ENCODE measurements at places on chromosomes 5 and 9.

DNA sequence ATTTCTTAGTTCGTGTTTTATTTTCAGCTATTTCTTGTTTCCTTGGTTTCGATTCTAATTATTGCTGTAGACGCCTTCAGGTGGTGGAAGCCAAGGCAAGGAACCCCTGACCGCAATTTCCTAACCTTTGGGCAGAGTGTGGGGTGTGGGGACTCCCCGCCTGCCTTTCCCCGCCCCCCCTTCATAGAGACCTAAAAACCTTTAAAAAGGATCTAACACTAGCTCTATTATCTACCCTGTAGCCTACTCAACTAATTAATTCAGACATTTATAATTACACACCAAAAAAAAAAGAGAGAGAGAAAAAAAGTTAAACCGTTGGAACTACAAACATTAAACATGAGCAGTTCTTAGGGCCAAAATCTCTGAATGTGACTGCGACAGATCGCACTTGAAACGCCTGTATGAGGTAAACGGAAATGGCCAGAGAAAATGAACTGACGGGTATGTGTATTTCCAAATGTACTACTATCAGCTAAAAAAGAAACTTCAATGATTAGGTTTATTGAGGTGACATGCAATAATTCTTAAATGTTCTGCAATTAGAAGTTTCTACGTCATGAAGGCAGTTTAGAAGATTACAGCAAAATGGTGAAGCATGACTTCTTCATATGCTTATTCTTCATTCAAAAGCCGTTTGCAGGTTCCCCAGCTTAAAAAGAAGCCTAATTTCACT, 19.0 kb upstream of the FER start:
- no peak for DNase-seq

DNA sequence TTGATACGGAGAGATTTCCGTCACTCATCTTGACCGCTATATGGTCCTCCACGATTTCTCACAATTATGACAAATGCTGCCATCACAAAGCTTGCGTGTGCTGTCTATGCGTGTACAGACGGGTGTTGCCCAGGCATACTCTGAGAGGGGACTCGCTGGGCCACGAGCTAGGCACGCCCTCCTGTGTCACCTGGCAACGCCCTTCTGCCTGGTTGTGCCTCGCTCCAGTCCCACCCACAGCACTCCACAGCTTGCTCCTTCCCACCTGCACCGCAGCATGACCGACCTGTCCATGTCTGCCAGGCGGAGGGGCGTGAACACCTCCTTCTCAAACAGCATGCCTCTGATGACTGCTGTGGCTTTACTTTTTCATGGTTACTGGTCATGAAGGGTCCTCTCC, 55.6 kb downstream of the CAMSAP1 start:
- no peak for DNase-seq

DNA sequence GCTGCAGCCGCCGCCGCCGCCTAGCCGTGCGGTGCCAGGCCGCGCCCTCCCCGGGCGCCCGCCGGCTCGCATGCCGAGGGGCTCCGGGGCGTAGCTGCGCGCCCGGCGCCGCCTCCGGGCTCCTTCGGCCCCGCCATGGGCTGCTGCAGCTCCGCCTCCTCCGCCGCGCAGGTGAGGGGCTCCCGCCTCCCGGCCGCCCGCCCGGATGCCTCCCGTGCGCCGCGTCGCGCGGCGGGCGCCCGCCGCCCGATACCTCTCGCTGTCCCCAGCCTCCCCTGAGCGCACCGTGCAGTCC, 230 bp downstream of the SLC44A1 start:
- DNase-seq, result peak; percentile 83

DNA sequence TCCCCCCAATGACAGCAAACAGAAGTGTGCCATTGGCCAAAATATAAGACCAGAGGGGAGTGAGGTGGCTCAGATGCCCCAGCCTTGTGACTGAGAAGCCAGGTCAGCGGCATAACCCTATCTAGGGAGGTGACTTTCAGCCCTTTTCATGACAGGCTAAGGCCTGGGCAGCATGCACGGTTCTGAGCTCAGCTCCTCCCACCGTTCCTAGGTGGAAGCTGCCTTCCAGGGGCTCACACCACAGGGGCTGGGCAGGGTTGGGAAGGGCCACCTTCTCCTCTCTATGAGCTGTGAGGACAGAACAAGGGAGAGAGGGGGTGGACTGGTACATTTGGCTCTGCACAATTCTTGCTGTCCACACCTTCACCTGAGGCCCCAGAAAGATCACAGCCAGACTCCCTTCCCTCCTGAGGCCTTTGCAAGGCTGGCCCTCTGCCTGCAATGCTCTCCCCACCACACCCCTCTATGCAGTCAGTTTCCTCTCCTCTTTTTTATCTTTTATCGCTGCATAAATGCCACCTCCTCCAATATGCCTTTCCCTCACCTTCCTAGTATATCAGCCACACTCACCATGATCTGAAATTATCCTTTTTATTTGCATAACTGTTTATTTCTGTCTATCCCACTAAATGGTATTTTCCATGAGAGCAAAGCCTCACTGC, 5.1 kb upstream of the EGR1 start:
- DNase-seq, result no peak

DNA sequence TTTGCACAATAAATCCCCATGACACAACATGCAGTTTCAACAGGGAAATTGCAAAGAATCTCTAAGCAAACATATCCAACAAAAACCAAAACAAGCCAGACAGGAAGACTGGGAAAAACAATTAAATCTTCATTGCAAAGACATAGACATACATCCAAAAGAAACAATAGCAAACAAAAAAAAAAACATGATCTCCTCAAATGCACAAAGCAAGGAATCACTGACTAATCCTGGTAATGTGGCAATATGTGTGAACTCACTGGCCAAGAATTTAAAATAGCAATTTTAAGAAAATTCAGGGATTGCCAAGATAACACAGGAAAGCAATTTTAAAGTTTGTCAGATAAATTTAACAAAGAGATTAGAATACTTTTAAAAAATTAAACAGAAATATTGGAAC, 520.1 kb upstream of the SMC2 start:
- DNase-seq, result no peak

DNA sequence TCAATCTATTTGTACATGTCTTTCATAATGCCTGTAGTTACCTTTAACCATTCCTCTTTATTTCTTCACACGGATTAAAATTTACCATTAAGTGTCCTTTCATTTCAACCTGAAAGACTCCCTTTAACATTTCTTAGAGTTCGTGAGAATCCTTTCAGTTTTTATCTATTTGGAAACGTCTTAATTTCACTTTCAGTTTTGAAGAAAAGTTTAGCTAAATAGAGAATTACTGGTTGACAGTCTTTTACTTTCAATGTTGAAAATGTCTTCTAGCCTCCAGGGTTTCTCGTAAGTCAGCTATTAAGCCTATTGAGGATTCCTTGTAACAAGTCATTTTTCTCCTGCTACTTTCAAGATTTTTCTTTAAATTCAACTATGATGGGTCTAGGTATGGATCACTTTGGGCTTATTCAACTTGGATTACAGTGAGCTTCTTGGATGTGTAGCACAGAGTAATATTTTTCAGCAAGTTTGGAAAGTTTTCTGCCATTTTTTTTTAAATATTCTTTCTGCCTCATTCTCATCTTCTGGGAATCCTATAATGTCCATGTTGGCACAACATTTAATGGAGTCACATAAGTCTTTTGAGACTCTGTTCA, 48.5 kb downstream of the RFX3 start:
- DNase-seq, result no peak

- no peak for DNase-seq
Observed at GRCh38 chr9:133421615-133422542, at the start of gene ADAMTS13. Gene ADAMTS13 (plus strand): TSS chr9:133422367. CDS start chr9:133422444, 77 bp downstream.

DNA sequence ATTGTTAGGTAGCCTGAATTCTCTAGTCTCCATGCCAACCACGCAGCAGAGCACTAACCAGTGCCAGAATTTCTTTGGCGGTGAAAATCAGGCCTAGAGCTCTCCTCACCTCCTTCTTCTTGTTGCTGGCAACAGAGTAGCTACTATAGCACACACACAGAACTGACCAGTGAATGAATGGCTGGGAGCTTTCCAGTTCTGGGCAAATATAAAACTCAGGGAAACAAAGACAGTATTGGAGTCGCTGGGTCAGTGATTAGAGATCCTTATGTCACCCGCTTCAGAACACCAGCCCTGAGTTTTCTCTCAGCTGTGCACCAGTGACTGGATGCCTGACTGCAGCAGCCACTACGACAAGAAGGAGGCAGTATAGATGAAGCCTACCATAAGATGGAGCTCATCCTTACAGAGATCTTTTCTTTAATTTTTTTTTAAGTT, 26.9 kb upstream of the FEM1C start:
- no peak for DNase-seq

DNA sequence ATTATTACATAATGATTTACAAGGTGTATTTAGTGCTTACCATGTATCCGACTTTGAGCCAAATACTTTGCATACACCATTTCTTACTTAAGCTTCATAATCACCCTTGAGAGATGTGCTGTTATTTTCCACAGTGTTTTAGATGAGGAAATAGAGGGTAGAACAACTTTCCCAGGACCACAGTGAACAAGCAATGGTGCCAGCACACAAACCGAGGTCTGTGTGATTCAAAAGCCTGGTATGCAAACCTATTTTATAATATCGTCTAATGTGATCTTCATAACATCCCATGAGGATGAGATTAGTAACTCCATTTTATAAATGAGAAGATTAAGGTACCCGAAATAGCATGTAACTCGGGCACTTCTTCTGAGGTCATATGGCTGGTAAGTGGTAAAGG, 294.7 kb downstream of the NSG2 start:
- no peak for DNase-seq

GRCh38 chr5:134902071-134902801, 2.7 kb upstream of the PCBD2 start:
- no peak for DNase-seq

- DNase-seq, result no peak
Observed at GRCh38 chr5:62621280-62621679, 42.7 kb downstream of the LRRC70 start.

GRCh38 chr9:27179245-27179865, 70.3 kb downstream of the TEK start:
- no peak for DNase-seq

All from NCI-H345 (cell line).